ENCODE measurements at places on chromosomes 6 and 20. TPM values are rescaled to one million over a fixed set of nuclear protein-coding genes. Genes with fewer than 3 reads are reported as not detected.
A peak's percentile ranks its signal among the peaks of the same experiment; 100 is the strongest.

GRCh38 chr6:81861281-81861680, 108.8 kb upstream of the TENT5A start:
- no peaks in the 10 kb centered on the region for H3K27me3 ChIP-seq
- H3K4me3 ChIP-seq = no peak overlapping the region
- H3K36me3 ChIP-seq = no peaks in the 10 kb centered on the region
- H3K4me1 ChIP-seq = peaks cover 3% of the 10 kb centered on the region
- H3K27ac ChIP-seq = no peak overlapping the region
- DNase-seq = no peak

DNA sequence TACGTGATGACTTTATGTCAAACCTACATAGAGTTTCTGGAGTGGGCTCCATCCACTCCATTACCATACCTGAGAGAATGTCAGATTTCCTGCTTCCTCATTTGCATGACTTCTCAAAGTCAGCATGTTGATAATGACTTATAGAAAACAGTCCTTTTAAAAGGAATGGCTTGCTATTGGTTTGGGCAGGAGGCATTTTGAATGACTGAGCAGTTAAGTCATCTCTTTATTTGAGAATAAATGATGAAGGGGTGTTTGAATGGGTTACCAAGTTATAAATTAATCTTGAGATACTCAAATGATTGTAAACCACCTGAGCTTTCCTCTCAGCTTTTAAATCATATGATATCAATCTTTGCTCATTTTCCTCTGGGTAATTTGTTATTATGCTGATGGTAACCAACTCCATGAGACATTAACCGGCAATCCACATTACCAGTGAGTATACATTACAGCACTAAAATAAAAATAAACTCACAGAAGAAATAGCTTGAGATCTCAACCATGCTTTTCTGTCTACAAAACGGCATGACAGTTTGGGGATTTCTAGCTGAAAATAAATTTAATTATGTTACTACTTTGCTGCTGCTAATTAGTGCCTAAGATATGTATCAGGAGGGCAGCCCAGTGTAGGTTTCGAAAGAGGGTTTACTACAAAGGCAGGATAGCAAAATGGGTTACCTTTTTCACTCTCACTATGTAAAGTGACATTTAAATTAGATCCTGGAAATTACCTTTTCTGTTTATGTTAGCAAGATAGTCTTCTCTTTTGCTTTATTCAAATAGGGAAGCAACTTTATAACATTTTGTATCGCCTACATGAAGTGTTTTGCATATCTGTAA, 78.8 kb downstream of the RPS12 start:
- H3K27me3 ChIP-seq = no peaks in the 10 kb centered on the region
- H3K27ac ChIP-seq = no peak overlapping the region
- H3K4me1 ChIP-seq = peaks cover 2% of the 10 kb centered on the region
- no peaks in the 10 kb centered on the region for H3K36me3 ChIP-seq
- DNase-seq = peak; percentile 6

DNA sequence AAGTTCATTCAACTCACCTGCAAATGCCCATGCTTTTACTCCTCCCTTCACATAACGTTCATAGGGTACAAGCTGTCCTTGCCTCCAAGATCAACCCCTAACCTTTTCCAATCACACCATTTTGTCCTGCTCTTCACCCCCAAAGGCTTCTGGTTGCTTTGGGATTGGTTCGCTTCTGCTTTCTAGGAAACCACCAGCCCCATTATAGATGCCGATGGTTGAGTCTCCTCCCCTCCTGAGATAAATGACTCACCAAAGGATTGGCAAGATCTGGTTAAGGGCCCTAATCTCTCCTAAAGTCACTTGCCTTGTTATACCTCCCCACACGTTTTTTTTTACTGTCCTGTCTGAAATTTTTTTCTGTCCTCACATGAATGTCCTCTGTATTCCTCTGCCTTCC, 311.4 kb downstream of the HACE1 start:
- H3K36me3 ChIP-seq = no peaks in the 10 kb centered on the region
- no peak overlapping the region for H3K27ac ChIP-seq
- no peaks in the 10 kb centered on the region for H3K4me1 ChIP-seq
- H3K4me3 ChIP-seq = no peak overlapping the region
- no peak for DNase-seq

DNA sequence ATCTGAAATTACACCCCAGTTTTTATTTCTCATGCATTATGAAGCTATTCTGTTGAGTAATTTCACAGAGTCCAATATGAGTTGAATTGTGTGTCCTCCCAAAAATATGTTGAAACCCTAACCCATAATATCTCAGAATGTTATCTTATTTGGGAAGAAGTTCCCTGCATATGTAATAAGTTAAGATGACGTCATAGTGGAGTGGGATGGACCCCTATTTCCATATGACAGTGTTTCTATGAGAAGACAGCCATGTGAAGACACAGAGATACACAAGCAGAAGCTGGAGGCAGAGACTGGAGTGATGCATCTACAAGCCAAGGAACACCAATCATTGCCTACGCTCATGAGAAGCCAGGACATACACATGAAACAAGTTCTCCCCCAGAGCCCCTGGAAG, 81.3 kb downstream of the RFPL4B start:
- no peak overlapping the region for H3K4me3 ChIP-seq
- H3K27ac ChIP-seq = no peak overlapping the region
- H3K36me3 ChIP-seq = no peaks in the 10 kb centered on the region
- no peaks in the 10 kb centered on the region for H3K27me3 ChIP-seq
- DNase-seq = no peak

DNA sequence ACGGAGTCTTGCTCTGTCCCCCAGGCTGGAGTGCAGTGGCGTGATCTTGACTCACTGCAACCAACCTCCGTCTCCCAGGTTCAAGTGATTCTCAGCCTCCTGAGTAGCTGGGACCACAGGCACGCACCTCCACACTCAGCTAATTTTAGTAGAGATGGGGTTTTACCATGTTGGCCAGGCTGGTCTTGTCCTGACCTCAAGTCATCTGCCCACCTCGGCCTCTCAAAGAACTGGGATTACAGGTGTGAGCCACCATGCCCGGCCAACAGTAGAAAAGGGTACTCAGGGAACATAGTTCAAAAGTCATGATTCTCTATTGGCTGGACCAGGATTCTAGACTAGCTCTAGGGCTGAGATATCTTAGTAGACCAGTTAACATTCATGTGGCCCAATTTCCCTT, 5.6 kb downstream of the CSNK2A1 start:
- H3K36me3 ChIP-seq = peaks cover 6% of the 10 kb centered on the region
- DNase-seq = no peak
- H3K27me3 ChIP-seq = no peaks in the 10 kb centered on the region
- no peak overlapping the region for H3K27ac ChIP-seq
- no peak overlapping the region for H3K4me3 ChIP-seq

MUC22 gene
- not detected for total RNA-seq

GRCh38 chr6:126792340-126793085, 326.0 kb upstream of the RSPO3 start:
- H3K27me3 ChIP-seq = peaks cover 1% of the 10 kb centered on the region
- no peak for DNase-seq
- H3K36me3 ChIP-seq = no peaks in the 10 kb centered on the region
- no peak overlapping the region for H3K27ac ChIP-seq
- H3K4me3 ChIP-seq = no peak overlapping the region

DNA sequence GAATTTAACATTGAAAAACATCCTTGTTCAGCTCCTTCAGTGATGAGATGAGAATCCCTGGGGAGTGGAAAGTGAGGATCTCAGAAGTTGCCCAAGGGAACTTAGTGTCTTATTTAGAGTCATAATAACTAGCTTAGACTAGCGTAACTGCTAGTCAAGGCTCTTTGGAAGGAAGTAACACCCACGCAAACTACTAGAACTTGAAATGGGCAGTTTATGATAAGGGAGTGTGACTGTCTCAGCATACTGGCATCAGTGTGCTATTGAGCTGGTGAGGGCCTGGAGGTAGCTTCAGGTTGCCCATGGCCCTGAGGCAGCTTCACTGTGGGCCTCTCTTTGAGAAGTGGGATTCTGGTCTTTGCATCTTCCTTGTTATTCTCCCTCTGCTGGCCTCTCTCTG, 40.1 kb downstream of the SLX4IP start:
- no peaks in the 10 kb centered on the region for H3K27me3 ChIP-seq
- H3K36me3 ChIP-seq = 0 out of 2 replicates have a peak, but pooled peaks cover 1% of the 10 kb centered on the region
- no peak overlapping the region for H3K4me3 ChIP-seq
- H3K27ac ChIP-seq = no peak overlapping the region
- no peak for DNase-seq

SH3BGRL2 gene
- 9.7 TPM for total RNA-seq

PRND gene
- total RNA-seq = not detected

PRICKLE4 gene
- total RNA-seq = not detected

DNA sequence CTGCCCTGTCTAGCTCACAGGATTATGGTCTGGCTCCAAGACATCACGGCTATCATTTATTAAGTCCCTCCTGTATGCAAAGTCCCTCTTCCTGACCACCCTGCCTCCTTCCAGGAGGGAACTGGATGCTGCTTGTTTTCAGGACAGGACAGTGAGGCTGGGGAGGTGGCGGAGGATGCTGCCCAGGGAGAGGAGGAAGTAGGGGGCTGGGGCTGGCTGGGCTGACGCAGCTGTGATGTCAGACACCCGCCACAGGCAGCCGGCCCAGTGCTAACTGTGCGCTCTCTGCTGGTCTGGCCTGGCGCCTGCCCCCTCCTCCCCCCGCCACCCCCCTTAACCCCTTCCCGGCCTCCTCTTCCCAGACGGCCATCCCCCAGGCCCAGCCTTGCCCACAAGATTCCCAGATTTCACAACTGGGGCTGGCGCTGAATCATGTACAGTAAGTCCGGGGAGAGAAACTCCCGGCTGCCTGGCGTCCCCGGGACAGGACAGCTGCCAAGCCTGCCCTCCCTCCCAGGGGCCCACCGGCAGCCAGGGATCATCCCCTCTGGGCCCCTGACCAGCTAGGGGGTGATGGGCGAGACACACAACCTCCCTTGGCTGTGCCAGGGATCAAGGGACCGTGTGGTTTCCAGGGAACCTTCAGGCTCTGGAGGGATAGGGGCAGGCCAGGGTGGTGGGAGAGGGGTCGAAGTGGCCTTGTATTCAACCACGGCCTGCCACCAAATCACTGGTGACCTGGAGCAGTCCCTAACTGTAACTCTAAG, 118.1 kb downstream of the CEBPB start:
- peak; percentile 100 for DNase-seq
- peaks cover 61% of the 10 kb centered on the region for H3K4me1 ChIP-seq
- no peaks in the 10 kb centered on the region for H3K36me3 ChIP-seq
- H3K27ac ChIP-seq = peak overlapping the region; percentile 98
- H3K27me3 ChIP-seq = no peaks in the 10 kb centered on the region

GRCh38 chr20:37564388-37565133, 36.9 kb upstream of the BLCAP start:
- DNase-seq = no peak
- H3K4me3 ChIP-seq = no peak overlapping the region
- H3K27ac ChIP-seq = no peak overlapping the region

PDRG1 gene
- total RNA-seq = 5.8 TPM

GRCh38 chr20:63740627-63741353, 1.2 kb downstream of the SLC2A4RG start:
- H3K36me3 ChIP-seq = peaks cover 37% of the 10 kb centered on the region
- H3K27me3 ChIP-seq = no peaks in the 10 kb centered on the region
- peak; percentile 86 for DNase-seq

GRCh38 chr6:149771925-149772324, 22.4 kb downstream of the PCMT1 start:
- H3K27me3 ChIP-seq = no peaks in the 10 kb centered on the region
- peaks cover 18% of the 10 kb centered on the region for H3K36me3 ChIP-seq
- no peak overlapping the region for H3K4me3 ChIP-seq
- no peak for DNase-seq
- H3K27ac ChIP-seq = no peak overlapping the region

GRCh38 chr20:35718972-35719635, 19.9 kb downstream of the ROMO1 start:
- no peaks in the 10 kb centered on the region for H3K27me3 ChIP-seq
- H3K36me3 ChIP-seq = peaks cover 82% of the 10 kb centered on the region
- no peak for DNase-seq
- H3K27ac ChIP-seq = no peak overlapping the region
- H3K4me3 ChIP-seq = no peak overlapping the region

DNA sequence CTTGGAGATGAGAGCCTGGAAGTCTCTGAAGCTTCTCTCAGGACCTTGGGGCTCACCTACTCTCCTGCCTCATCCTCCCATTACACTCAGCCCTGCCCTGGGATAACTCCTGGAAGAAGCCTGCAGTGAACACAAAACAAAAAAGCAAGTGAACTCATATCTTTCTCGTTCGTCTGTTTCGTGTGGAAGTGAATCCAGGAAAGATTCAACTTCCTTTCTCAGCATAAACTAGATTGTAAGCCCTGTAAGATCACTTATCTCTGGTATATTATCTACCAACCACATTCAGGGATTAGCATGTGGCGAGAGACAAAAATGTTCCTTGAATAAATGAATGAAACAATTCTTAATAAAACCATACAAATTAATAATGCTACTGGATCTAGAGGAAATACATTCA, 36.5 kb upstream of the FAM83C start:
- H3K4me3 ChIP-seq = no peak overlapping the region
- peaks cover 16% of the 10 kb centered on the region for H3K4me1 ChIP-seq
- no peaks in the 10 kb centered on the region for H3K27me3 ChIP-seq
- H3K36me3 ChIP-seq = 0 out of 2 replicates have a peak, but pooled peaks cover 2% of the 10 kb centered on the region

CCN5 gene
- not detected for total RNA-seq

DNA sequence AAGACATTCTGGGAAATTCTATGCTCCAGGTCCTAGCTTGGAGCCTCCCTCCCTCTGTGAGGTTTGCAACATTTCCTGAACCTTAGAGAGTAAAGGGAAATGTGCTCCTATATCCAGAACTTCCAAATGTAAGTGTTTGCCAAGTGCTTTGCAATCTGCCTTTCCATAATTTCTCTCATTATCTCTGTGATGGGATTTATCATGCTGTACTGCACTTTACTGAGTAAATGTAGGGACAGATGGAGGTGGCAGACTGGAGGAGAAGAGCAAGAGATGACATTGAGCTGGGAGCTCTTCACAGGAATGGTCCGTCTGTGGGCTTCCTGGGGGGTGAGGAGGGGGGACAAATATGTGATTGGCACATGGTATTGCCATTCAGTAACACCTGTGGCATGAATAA, 184.3 kb downstream of the SOX4 start:
- H3K4me1 ChIP-seq = peaks cover 5% of the 10 kb centered on the region
- H3K27me3 ChIP-seq = no peaks in the 10 kb centered on the region
- H3K36me3 ChIP-seq = no peaks in the 10 kb centered on the region
- DNase-seq = no peak
- H3K27ac ChIP-seq = no peak overlapping the region

GRCh38 chr6:38572186-38572813, 67.4 kb downstream of the BTBD9 start:
- no peaks in the 10 kb centered on the region for H3K27me3 ChIP-seq
- H3K4me3 ChIP-seq = no peak overlapping the region
- H3K36me3 ChIP-seq = no peaks in the 10 kb centered on the region
- DNase-seq = no peak

DNA sequence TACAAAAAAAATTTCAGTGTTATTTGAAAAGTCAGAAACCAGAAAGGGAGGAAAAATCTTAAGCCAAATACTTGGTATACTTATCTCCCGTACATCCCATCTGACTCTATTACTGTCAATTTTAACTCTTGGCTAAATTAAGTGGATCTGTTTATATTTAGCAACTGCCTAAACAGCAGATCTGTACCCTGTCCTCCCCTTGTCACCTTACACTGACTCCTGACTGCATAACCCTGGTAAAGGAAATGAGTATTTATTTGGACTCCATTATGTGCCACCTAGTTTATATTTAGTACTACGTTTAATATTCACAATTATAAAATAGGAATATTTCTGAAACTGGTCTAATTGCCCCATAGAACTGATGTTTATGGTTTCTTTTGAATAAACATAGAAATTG, 730.2 kb upstream of the GJE1 start:
- H3K27ac ChIP-seq = no peak overlapping the region
- no peak overlapping the region for H3K4me3 ChIP-seq
- H3K27me3 ChIP-seq = no peaks in the 10 kb centered on the region
- H3K36me3 ChIP-seq = no peaks in the 10 kb centered on the region
- H3K4me1 ChIP-seq = no peaks in the 10 kb centered on the region

GRCh38 chr6:17120019-17120418, 18.2 kb downstream of the STMND1 start:
- H3K27me3 ChIP-seq = peaks cover 7% of the 10 kb centered on the region
- no peak overlapping the region for H3K4me3 ChIP-seq

SIRPD gene
- total RNA-seq = not detected

Data from IMR-90 (cell line).